ENCODE measurements at places on chromosomes 4 and X.

- DNase-seq: no peak
Measured at GRCh38 chrX:50622751-50623150, 152.1 kb upstream of the DGKK start.

DNA sequence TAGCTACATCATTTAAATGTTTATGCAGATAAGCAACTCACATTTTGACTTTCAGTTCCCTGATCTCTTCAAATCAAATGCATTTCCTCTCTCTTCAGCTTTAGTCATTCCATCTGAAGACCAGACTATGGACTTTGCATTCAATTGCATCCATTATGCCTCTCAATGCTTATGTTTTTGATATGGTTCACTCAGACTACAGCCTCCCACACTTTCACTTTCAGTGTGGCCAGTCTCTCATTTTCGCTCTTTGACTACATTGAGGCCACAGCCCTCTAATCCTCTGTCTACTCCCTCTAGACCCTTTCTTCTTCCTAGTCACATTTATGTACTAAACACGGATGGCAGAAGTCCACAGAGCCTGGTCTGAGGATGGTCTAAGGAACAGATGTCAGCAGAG lies 24.5 kb upstream of the VEGFC start:
- no peak for DNase-seq

DNA sequence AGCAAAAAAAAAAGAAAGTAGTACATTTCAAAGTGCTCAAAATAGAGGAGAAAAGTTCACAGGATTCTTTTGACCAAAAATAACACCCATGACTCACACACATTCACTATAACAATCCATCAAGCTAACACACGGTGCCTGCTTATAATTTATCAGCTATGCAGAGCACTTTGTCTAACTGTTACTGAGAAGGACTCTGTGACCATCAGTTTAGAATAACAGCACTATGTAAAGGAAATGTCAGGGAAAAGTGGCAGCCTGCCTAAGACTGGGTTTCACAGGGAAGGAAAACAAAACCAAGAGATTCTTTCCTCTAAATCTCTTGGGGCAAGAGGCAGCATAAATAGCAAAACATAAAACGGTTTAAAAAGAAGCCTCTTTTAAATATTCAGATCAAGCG lies 54.8 kb downstream of the CCDC149 start:
- no peak for DNase-seq

- DNase-seq: no peak
Measured at GRCh38 chr4:148061795-148062194, 329.9 kb downstream of the ARHGAP10 start.

DNA sequence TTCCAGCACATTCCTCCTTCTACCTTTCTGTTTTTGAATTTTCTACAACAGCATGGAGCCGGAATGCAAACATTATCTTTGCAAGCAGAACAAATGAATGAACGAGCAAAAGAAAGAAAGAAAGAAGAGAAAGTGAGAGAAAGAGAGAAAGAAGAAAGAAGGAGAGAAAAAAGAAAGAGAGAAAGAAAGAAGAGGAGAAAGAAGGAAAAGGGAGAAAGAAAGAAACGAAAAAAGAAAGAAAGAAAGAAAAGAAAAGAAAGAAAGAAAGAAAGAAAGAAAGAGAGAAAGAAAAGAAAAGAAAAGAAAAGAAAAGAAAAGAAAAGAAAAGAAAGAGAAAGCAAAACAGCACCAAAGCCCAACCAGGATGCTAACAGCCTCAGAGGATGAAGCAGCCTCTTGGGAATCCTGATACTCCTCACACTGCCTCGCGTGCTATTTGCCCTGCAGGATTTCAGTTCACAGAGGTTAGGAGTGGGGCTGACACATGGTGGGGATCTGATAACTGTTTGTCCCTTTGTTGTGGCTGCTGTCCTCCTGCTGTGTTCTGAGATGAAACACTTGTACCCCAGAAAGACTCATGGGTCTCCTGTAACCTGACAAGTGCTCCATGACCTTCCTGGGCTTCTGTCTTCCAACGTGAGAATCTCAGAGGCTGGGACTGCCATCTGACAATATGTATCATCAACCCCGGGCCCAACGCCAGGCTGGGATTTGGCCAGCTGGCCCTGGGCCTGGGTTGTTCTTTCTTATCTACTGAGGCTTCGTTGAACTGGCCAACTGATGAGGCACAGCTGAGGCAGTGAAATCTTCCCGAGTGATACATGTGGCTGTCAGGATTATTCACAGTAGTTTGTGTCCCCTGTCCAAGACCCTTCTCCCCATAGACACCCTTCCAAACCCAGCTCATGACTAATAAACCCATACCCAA lies 61.0 kb downstream of the SEPSECS start:
- DNase-seq: no peak

- no peak for DNase-seq
Measured at GRCh38 chrX:120357186-120357585, 4.7 kb upstream of the ATP1B4 start.

DNA sequence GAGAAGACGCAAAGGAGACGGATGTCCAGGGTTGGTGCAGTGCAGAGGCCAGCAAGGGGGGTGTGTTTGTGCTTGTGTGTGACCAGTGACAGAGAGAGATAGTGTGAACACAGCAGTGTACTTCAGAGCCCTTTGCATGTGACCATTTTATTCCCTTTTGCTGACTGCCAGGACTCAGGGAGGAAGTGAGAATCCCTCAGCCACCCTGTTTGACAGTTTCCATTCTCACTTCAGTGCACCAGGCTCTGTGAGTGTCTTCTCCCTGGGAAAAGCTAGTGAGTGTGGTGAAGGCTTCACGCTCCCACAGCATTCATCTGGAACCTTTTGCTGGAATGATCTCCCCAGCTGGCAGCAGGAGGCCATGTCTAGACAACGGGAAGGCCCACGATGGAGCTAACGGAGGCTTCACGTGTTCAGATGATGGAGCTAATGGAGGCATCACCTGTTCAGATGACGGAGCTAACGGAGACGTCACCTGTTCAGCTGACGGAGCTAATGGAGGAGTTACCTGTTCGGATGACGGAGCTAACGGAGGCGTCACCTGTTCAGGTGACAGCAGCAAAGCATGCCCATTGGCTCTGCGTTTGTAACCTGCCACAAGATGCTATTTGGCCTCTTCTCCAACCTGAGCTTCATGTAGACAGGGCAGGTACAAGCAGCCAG lies 195.4 kb downstream of the AFAP1 start:
- no peak for DNase-seq

DNA sequence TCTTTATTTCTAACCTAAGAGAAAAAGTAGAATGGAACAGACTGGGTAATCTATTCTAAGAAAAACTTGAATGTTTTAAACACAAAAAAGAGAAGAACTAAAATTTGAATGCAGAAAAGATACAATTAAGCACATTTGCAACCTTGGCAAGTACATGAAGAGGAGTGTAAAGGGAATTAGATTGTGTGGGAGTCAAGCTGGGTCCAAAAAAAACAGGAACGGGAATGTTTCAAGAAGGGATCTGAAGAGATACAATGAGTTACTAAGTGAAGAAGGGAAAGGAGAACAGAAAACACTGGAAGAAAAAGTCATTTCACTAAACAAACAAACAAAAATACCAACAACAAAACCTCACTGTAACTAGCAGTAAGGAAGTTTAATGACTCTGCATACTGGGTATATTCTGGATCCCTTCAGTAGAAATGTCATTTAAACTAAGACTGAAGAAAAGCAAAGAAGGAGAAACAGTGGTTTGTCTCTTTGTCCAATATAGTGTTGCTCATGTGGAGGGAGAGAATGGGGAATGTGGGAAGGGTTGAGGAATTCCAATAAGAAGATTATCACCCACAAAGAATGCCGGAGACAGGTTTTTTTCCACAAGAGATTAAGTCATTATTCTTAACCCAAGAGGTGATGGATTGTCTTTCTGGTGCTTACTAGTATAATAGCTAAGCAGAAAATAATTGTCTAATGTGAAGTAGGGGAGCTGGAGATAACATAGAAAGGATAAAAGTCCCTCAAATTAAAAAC lies 50.4 kb upstream of the PTPN13 start:
- DNase-seq: no peak

GRCh38 chrX:14832151-14832550 lies 40.7 kb downstream of the FANCB start:
- no peak for DNase-seq

DNA sequence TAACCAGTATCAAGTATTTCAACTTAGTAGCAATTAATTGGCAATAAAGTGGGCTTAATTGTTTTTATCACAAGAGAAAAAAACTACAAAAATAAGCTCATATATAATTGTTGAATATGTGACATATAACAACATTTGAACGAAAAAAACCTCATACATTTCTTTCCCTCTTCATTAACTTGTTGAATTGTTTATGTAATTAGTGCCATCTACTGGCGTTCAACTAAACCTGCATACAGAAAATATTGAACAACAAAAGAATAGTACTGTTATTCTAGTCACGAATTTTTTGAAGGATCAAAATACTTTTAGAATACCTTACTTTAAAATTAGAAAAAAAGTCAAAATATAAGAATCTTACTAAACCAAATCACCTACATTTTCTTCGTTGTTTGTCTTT lies 586.5 kb upstream of the FTHL17 start:
- DNase-seq: no peak

GRCh38 chr4:39908284-39908683 lies 69.4 kb downstream of the PDS5A start:
- no peak for DNase-seq

DNA sequence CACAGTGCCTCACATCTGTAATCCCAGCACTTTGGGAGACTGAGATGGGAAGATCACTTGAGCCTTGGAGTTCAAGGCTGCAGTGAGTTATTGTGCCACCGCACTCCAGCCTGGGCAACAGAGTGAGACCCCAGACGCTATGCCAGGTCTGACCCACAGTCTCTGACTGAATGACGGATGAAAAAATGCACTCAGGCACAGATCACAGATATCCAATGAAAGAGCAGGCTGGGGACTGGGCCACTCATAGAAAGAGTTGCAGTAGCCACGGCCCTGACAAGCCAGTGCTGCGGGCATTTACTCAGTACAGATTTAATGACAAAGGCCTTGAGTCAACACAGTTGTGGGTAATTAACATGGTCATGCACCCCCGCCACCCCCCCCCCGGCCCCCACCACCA lies 22.7 kb downstream of the NUDT6 start:
- no peak for DNase-seq

GRCh38 chrX:114889481-114889880 lies 127.9 kb downstream of the IL13RA2 start:
- DNase-seq: no peak

- DNase-seq: no peak
Measured at GRCh38 chr4:680551-680927, 6.2 kb downstream of the MYL5 start.

DNA sequence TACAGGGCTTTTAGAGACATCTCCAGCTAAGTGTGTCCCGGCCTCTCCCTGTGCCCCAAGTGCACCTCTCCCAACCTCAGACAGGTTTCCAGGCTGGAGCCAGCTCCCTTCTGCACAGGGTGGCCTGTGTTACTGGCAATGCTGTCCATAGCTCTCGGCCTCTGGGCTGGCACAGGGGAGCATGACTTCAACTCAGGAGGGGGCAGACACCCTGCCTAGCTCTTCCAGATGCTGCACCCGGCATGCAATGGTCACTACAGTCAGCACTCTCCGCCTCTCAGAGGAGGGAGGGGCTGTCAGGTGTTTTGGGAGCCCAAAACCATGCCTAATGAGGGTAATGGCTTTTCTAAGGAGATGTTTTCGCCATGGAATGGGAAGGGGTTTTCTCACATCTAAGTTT lies 2.4 kb upstream of the IRAK1 start:
- no peak for DNase-seq

- DNase-seq: no peak
Measured at GRCh38 chrX:110732266-110732665, 63.4 kb downstream of the CHRDL1 start.

DNA sequence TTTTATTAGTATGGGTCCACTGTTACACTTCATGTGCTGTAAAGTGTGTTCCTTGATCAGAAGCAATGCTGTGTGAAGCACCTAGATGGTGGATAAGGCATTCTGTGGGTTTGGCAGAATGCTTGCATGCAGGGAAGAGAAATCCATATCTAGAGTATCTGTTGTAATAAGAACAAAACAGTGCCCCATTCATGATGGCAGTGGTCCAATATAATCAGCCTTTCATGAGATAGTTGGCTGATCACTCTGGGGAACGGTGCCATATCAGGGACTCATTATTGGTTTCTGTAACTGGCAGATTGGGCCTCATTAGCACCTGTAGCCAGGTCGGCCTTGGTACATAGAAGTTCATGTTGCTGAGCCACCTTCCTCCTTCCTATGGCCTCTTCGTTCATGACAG lies 28.7 kb downstream of the STIM2 start:
- no peak for DNase-seq

DNA sequence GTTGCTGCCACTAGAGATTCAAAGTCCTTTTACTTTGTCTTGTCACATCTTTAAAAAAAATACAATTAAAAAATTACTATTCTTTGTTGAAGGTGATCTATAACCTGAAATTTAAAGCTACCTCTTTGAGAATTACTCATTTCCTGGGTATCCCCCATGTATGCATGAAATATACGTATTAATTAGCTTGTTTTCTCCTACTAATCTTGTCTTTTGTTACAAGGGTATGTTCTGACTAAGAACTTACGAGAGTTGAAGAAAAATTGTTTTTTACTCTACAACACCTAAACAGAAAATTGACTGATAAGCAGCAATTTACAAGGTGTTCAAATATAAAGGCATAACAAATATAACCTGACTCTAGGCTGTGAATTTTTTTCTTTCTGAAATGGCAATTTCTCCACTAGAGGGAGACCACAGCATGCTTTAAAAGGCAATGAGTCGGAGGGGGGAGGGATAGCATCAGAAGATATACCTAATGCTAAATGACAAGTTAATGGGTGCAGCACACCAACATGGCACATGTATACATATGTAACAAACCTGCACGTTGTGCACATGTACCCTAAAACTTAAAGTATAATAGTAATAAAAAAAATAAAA lies 249.6 kb downstream of the OPHN1 start:
- DNase-seq: no peak

GRCh38 chr4:107548211-107548905 lies 171.7 kb downstream of the PAPSS1 start:
- no peak for DNase-seq

DNA sequence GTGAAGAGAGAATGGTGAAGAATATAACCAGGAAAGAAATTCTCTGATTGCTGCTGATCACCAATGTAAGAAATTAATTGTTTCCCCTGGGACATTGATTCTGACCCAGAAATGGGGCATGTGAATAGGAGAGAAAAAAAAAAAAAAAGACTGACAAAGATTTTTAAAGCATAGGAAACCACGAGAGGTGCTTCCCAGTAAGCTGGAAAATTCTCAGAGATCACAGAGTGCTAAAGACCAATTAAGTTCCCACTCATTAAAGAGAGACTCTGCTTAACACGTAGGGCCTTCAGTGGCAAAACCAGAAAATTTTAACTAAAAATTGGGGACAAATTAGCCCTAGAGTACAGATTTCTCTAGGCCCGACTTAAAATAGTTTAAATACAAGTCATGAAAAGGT lies 604.4 kb downstream of the ARAP2 start:
- no peak for DNase-seq

- no peak for DNase-seq
Measured at GRCh38 chrX:123186801-123187200, 2.7 kb downstream of the GRIA3 start.

GRCh38 chr4:26822546-26822945 lies 38.1 kb upstream of the STIM2 start:
- DNase-seq: no peak

All from T-cell (primary cell).